ENCODE measurements at places on chromosomes 6 and 20. TPM values are rescaled to one million over a fixed set of nuclear protein-coding genes. Genes with fewer than 3 reads are reported as not detected.

Gene ENPP3
- 1.9 TPM for total RNA-seq

Gene CLPSL2
- total RNA-seq: not detected

DNA sequence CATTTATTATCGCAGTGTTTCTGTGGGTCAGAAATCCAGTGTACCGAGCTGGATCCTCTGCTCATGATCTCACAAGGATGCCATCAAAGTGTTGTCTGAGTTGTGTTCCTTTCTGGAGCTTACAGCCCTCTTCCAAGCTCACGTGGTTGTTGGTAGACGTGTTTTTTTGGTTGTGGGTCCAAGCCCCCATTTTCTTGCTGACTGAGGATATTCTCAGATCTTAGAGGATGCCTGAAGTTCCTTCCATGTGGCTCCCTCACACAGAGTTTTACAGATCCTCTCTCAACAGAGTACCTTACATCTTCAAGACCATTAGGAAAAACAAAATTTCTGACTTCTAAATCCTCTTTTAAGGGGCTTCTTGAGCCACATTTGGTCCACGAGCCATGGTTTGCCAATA lies 78.1 kb downstream of the TINAG start:
- no peak for DNase-seq

DNA sequence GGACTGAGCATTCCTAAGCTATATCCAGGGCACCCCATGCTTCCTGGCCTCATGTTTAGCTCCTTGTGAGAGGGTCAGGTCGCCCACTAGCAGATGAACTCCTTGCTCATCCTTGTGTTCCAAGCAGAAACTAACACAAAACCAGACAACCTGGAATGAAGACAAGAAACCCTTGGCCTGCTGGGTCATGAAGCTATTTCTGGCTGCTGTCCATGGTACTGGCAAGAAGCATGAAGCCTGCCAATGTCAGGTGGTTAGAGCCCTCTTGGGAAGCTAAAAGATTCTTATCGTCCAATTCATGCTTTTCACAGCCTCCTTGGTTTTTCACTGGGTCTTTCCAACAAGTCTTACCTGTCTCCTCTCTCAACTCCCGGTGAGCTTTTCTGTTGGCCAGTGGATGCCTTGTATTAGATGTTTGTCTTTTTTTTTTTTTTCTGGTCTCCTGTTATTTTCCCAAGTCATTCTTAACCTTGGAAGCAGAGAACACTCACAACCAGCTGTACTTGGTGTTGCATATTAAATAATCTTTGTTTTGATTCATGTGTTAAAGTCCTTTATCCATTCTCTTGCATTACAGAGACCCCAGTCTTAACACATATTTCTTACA lies 180.3 kb downstream of the ANKRD60 start:
- peak; percentile 92 for DNase-seq

- peak; percentile 97 for DNase-seq
Observed at GRCh38 chr6:142845624-142846458, 99.1 kb downstream of the HIVEP2 start.

DNA sequence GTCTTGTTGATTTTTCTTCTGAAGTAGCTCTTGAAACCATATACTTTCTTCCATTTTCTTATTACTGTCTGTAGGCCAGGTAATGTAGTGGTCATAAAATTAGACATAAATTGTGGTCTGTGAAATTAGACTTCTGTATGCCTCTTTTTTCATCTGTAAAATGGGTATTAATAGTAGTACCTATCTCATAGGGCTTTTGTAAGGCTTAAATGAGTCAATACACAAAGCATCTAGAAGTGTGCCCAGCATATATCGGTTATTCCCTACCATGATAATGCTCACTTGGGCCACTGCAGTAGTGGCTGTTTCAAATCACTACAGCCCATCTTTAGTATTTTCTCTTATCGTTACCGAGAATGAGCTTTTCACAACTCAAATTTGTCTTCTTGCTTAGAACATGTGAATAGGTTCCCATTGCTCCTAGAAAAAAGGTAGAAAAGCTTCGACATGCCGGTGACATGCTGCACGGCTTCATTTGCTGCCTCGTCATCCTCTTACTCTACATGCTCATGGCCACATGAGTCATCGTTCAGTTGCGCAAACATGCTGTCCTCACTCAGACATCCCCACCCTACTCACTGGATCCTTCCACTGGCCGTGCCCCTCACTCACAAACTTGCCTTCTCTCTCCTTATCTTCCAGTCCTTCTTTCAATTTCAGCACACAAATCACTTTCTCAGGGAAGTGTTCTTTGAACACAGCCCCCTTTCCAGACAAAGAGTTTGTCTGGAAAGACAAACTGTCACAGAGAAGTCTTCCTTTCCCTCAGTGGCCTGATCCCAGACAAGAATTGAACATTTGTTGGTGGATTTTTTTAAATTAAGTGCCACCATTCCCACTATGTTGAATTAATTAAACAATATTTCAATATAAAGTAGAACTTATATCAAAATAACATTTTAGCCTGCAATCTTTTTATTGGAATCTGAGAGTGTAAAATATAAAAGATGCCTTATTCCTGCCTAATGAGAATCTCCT lies 32.2 kb upstream of the ERVFRD-1 start:
- DNase-seq: peak; percentile 90

Gene HTR1E
- total RNA-seq: not detected

Gene MAFB
- 2.9 TPM for total RNA-seq

Gene PRR18
- not detected for total RNA-seq

DNA sequence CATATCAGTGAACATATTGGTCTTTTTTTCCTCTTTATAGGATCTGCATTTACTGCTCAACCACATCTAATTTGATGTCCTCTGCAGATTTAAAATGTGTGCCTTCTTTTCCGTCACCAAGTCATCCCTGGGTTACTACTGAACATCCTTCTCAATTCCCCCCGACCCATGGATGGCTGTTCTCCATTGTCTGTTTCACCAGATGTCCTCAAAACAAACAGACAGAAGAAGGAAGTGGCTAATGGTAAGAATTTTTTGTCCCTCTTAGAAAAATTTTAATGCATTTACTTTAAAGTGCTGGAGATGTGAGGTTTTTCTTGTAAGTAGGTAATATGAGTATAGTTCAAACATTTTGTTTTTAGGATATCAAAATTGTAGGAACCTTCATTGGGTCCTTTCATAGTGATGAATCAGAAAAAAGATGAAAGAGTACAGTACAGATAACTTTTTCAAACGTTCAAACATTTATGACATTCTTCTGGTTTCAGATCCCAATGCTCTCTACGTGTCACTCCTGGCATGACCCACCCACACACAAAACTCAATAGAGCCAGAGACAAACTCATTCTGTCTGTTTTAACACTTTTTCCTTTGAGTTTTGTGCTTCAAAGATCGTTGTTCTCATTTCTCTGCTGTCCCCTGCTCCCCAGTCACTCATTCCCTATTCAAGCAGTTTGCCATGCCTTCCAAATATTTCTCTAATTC lies 276.4 kb downstream of the PRL start:
- DNase-seq: no peak

Gene OSTM1
- 63.0 TPM for total RNA-seq

DNA sequence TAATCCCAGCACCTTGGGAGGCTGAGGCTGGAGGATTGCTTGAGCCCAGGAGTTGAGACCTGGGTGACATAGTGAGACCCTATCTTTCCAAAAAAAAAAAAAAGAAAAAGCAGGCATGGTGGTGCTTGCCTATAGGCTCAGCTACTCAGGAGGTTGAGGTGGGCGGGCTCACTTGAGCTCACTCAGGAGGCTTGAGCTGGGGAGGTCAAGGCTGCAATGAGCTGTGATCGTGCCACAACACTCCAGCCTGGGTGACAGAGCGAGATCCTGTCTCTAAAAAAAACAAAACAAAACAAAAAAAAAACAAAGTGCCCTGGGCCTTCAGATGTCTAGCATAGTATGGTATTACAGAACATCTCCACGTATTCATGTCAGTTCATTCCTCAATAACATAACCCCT lies 42.9 kb downstream of the ZFAND3 start:
- DNase-seq: no peak

DNA sequence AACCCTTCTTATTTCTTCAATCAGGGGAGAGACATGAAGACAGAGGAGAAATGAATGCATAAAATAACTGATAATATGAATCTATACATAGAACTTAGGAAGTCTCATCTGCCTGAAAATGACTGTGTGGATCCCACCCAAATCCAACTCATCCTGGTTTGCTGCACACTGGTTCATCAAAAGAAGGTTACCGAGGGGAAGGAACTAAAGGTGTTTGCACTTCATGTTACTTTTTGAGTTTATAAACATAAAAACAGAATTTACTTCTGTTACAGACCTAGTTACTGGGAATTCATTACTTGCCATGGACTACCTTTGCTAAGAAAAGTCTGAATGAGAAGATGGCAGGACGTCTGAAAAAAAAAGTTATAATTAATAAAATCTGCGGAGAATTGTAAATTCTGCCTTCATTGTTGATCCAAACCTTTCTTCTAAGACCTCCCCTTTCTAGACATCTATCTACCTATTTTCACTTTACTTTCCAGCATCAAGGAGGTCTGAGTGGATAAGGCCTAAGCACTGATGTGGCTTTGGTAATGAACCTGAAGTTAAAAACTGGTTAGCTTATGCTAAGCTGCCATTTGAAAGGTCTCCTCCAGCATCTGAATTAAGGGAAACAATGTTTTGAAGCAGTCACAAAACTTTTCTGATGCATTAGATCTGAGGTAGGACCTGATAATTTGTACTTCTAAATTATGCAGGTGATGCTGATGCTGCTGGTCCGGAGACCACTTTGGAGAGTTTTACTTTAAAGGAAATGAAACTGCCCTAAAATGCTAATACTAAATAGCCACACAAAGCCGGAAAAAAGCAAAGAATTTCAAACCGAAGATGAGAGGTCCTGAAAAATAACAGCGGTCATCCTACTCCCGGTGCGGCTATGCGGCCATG lies 84.0 kb downstream of the HFE start:
- no peak for DNase-seq

GRCh38 chr20:50043573-50044352 lies 61.0 kb downstream of the SNAI1 start:
- DNase-seq: no peak

Gene TREM2
- 0.39 TPM for total RNA-seq

DNA sequence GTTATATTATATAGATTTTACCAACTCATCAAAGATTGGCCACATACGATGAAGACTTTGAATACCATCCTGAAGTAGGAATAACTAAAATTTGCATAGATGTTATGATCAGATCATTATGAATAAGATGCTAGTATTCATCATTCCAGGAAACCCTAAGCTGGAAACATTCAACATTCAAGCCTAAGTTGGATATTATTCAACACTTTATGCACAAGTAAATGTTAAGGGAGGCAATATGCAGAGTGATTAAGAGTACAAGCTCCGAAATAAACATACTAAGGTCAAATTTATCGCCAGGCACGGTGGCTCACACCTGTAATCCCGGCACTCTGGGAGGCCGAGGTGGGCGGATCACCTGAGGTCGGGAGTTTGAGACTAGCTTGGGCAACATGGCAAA lies 30.4 kb downstream of the NSFL1C start:
- no peak for DNase-seq

DNA sequence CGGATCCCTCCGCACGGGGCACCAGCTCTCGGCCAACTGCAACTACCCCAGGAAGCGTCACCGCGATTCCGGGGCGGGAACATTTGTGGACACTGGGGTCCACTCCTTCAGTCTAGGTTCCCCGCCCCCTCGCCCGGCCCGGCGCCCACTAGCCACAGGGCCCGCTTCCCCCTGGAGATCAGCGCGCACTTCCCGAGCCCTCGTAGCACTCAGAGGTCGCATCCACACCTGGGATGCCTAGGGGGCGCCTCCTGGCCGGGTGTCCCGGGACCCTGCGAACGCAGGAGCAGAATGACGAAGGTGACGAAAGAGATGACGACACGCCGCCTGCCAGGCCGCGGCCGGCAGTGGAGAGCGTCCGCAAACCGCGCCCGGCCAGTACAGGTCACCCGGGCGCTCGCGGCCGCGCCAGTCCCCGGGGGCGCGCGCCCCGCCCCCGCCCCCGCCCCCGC lies 309 bp upstream of the AIG1 start:
- peak; percentile 88 for DNase-seq

GRCh38 chr6:24922170-24922569 lies 13.6 kb downstream of the RIPOR2 start:
- no peak for DNase-seq

DNA sequence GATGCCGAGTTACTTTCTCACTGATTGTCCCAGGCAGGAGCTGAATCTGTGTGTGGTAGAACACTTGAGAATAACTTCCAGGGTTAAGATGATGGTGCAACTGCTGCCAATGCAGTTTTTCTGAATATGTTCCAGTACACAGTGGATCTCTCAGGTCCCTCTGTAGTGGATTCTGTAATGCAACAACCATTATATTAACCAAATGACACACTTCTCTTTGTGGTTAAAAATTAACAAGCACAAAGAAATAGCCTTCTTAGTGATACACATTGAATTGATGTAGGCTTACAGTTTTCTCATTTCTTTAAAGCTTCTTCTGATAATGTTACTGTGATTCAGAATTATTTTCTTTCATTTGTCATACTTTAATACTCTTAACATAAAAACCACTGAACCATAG lies 383.8 kb downstream of the ADGRB3 start:
- DNase-seq: no peak

DNA sequence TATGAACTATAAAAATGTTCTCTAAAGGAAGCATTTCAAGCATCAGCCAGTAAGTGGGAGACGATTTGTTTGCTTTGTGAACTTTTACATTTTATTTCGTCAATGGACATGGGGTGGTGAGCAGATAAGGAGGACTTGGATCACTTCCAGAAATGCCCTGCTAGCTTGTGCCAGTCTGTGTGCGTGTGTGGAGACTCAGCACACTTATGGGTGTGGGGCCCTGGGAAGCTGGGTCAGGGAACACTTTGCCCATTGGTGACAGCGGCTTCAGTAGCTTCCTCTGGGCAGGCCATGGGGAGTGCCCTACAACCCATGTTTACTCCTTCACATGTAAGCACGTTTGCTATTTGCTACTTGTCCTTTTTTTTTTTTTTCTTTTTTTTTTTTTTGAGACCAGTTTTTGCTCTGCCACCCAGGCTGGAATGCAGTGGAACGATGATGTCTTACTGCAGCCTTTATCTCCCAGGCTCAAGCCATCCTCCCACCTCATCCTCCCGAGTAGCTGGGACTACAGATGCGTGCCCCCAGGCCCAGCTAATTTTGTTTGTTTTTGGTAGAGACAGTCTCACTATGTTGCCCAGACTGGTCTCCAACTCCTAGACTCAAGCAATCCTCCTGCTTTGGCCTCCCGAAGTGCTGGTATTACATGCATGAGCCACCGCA lies 24.2 kb downstream of the PRDM1 start:
- DNase-seq: no peak

Gene ZFP64
- total RNA-seq: 19.1 TPM

Measured in RPMI7951 (cell line).